ENCODE measurements at places on chromosomes 5 and 9. TPM values are rescaled to one million over a fixed set of nuclear protein-coding genes. Genes with fewer than 3 reads are reported as not detected.
A peak's percentile ranks its signal among the peaks of the same experiment; 100 is the strongest.

LHX3 gene
- not detected for total RNA-seq

HAVCR2 gene
- not detected for total RNA-seq

ARL14EPL gene
- total RNA-seq, result not detected

AQP3 gene
- 1.6 TPM for total RNA-seq

ACTBL2 gene
- not detected for total RNA-seq

DNA sequence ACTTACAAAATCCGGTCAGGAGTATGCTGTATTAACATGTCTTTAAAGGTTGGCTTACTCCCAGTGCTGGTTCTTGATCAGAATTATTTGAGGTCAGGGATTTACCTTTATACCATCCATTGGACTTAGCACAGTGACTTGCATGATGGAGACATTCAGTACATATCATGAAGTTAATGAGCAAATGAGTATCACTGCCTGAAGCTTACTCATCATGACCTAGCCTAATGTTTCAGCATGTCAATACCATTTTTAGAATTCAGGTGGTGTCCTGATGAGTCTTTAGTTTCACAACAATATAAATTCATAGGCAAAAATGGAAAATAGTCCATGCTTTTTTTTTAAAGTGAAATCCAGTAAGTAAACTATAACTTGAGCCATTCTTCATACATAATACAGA, 226.0 kb upstream of the C9orf72 start:
- no peak for DNase-seq
- H3K27me3 ChIP-seq, result no peaks in the 10 kb centered on the region
- no peak overlapping the region for H3K4me3 ChIP-seq
- no peak overlapping the region for H3K27ac ChIP-seq
- H3K36me3 ChIP-seq, result no peaks in the 10 kb centered on the region

DNA sequence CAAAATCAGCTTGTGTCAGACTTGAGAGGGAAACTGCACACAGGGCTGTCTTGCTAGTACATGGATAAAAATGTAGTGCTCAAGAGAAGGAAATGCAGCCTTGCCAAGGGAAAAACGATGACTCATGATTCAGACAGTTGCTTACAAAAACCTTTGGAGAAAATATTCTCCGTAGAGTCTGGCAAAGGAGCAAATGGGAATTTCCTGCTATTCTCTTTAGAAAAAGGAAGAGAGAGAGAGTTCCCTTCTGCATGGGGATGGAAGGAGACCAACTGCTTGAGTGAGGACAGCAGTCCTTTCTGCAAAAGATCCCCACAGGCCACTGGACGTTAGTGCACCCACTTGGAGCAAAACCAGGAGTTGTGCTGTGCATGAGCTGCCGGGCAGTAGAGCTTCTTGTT, 7.6 kb downstream of the IFNB1 start:
- H3K27me3 ChIP-seq, result no peaks in the 10 kb centered on the region
- no peak overlapping the region for H3K4me3 ChIP-seq
- no peaks in the 10 kb centered on the region for H3K4me1 ChIP-seq
- peak; percentile 41 for DNase-seq

- no peak for DNase-seq
- peak overlapping the region; percentile 62 for H3K27ac ChIP-seq
- H3K27me3 ChIP-seq, result no peaks in the 10 kb centered on the region
- H3K36me3 ChIP-seq, result peaks cover 71% of the 10 kb centered on the region
These were observed 5.0 kb downstream of the TARS1 start for GRCh38 chr5:33445798-33446197.

DNA sequence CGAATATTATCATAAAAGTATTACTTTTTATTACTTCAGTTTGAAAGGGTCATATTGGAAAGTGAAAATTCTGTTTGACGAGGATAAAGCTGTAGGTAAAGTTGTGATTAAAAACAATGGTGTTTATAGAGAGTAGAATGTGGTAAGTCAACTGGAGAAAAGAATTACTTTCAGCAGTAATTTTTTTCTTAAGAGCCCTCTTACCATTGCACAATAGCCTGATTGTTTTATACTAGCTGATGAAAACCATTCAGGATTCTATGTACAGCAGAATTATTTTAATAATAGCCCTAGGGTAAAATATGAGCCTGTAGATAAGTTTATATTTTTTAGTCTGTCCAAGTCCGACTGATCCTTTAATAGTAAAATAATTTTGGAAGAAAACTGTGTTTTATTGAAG, 16.6 kb downstream of the CDC42SE2 start:
- H3K4me1 ChIP-seq, result no peaks in the 10 kb centered on the region
- H3K27me3 ChIP-seq, result no peaks in the 10 kb centered on the region
- DNase-seq, result no peak
- no peak overlapping the region for H3K27ac ChIP-seq
- H3K4me3 ChIP-seq, result no peak overlapping the region

- no peaks in the 10 kb centered on the region for H3K4me1 ChIP-seq
- no peak for DNase-seq
- no peak overlapping the region for H3K4me3 ChIP-seq
- no peaks in the 10 kb centered on the region for H3K27me3 ChIP-seq
- peaks cover 4% of the 10 kb centered on the region for H3K36me3 ChIP-seq
These were observed 12.2 kb downstream of the IPO11 start for GRCh38 chr5:62424763-62425162.

DNA sequence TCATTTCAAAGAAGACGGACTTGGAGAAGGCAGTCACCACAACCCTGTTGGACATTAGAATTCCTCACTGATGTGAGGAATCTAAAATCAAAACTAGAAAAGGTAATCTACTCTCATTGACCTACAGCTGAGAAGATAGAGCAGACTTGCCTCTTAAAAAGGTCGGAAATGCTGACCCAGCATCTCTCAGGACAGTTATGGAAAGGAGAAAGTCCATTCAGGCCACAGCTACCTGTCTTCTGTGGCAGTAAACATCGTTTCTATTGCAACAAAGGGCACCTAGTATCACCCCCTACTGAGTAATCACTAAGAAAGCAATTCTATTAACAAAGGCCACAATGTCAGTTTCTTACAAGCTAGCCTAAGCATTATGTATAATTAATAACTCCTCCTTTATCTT, 601.7 kb downstream of the PRELID2 start:
- H3K4me1 ChIP-seq, result peaks cover 3% of the 10 kb centered on the region
- H3K27me3 ChIP-seq, result no peaks in the 10 kb centered on the region
- no peaks in the 10 kb centered on the region for H3K36me3 ChIP-seq
- no peak overlapping the region for H3K27ac ChIP-seq
- DNase-seq, result no peak
- H3K4me3 ChIP-seq, result no peak overlapping the region

DNA sequence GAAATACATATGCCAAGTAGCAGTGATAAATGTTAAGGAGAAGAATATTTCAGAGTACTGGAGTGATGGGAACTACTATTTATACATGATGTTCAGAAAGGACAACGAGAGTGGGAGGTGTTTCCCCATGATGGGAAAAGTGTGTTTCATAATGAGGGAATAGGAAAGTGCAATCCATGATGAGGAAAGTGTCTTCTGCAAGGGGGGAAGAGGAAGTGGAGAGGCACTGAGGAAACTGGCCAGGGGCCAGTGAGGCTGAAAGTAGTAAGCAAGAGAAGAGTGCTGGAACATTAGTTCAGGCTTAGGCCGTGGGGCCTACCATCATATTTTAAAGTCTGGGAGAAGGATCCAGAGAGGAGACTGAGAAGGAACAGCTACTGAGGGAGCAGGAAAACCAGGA, 327.2 kb downstream of the SLF1 start:
- H3K27ac ChIP-seq, result no peak overlapping the region
- H3K36me3 ChIP-seq, result no peaks in the 10 kb centered on the region
- H3K4me3 ChIP-seq, result no peak overlapping the region

DNA sequence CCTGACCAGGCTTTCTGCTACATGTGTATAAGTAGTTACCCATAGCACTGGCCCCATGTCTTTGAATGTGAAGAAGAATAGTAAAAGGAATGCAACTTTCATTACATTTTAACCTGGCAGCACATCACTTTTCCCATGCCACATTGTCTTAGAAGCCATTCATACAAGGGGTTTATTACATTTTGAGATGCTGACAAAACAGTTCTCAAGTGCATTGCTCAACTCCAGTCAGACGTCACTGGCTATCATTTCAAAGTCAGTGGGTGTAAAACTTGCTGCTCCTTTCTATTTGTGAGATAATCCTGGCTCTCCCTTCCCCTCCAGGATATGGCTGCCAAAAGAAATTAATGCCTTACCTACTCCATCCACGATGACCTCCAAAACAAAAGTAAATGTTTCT, 97.0 kb upstream of the VCAN start:
- no peak for DNase-seq
- H3K27ac ChIP-seq, result no peak overlapping the region
- H3K4me3 ChIP-seq, result no peak overlapping the region

DNA sequence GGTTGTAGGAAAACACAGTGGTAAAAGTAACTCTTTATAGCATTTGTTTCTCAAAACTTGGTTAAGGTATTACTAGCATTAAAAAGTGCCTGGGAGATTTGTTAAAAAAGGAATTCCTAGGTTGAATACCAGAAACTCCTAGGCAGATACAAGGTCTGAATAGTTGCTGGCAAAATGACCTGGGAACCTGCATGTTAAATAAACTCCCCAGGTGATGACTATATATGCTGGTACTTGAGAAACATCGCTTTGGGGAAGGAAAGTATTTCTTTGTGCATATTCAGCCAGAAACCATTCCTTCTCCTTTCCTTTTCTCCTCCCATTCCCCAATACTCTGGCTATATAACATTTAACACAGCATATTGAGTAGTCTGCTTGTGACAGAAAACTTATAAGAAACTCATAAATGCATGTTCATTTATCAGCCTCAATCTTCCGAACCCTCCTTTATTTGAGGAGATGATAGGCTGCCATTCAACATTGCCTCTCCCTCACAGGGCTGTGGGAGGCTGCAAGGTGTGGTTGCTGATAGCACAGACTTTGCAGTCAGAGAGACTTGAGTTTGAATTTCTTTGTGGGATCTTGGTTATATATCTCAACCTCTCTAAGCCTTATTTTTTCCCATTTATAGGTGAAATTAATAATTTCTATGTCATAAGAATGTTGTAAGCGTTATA, 28.7 kb downstream of the PCSK1 start:
- no peaks in the 10 kb centered on the region for H3K27me3 ChIP-seq
- no peaks in the 10 kb centered on the region for H3K36me3 ChIP-seq
- H3K4me1 ChIP-seq, result no peaks in the 10 kb centered on the region
- no peak overlapping the region for H3K27ac ChIP-seq
- no peak for DNase-seq
- H3K4me3 ChIP-seq, result no peak overlapping the region

- H3K4me3 ChIP-seq, result no peak within 1 kb of the TSS
- no peaks in the 10 kb centered on the region for H3K27me3 ChIP-seq
- H3K4me1 ChIP-seq, result no peaks in the 10 kb centered on the region
These were observed at the start of the genes BHMT2 and DMGDH for GRCh38 chr5:79069488-79070349. TSS of gene BHMT2 (plus strand) at chr5:79069767. CDS start at chr5:79069783, 16 bp downstream. TSS of gene DMGDH (minus strand) at chr5:79069674. CDS start at chr5:79069620, 54 bp downstream.

GRCh38 chr9:109538346-109538745, 40.2 kb upstream of the PTPN3 start:
- no peak overlapping the region for H3K4me3 ChIP-seq
- no peaks in the 10 kb centered on the region for H3K27me3 ChIP-seq
- H3K27ac ChIP-seq, result no peak overlapping the region
- H3K4me1 ChIP-seq, result no peaks in the 10 kb centered on the region
- no peaks in the 10 kb centered on the region for H3K36me3 ChIP-seq

DNA sequence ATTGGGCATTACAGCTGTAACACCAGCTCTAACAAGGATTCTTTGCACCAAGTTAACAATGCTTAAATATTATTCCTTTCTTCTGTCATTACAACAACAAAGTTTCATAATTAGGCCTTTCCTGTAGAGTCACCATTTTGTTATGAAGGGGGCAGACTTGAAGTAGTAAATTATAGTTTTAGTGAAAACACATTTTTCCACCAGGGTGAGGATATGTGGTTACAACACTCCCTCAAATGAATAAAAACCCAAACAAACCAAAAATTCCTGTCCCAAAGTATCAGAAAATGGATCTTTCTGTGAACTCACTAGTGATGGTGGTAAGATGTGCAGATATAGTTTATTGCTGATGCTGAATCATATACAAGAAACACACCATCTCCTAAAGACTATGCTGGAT, 250.5 kb upstream of the TUT7 start:
- H3K27me3 ChIP-seq, result no peaks in the 10 kb centered on the region
- no peak overlapping the region for H3K27ac ChIP-seq
- H3K36me3 ChIP-seq, result no peaks in the 10 kb centered on the region
- no peak overlapping the region for H3K4me3 ChIP-seq
- DNase-seq, result no peak

DNA sequence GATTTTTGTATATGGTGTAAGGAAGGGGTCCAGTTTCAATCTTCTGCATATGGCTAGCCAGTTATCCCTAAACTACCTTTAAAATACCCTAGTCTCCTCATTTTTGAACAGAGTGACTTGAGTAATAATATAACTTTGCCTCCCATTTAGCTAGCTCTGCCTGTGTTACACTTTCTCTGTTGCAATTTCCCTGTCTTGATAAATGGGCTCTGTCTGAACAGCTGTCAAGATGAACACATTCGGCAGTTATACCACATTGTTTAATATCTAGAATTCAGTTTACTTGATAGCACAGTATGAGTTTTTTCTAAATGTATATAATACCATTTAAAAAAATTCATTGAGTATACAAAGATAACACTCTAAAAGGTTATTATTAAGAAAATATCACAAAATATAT, 562.9 kb upstream of the FTMT start:
- no peaks in the 10 kb centered on the region for H3K27me3 ChIP-seq
- no peak overlapping the region for H3K4me3 ChIP-seq
- no peaks in the 10 kb centered on the region for H3K4me1 ChIP-seq
- H3K27ac ChIP-seq, result no peak overlapping the region

DNA sequence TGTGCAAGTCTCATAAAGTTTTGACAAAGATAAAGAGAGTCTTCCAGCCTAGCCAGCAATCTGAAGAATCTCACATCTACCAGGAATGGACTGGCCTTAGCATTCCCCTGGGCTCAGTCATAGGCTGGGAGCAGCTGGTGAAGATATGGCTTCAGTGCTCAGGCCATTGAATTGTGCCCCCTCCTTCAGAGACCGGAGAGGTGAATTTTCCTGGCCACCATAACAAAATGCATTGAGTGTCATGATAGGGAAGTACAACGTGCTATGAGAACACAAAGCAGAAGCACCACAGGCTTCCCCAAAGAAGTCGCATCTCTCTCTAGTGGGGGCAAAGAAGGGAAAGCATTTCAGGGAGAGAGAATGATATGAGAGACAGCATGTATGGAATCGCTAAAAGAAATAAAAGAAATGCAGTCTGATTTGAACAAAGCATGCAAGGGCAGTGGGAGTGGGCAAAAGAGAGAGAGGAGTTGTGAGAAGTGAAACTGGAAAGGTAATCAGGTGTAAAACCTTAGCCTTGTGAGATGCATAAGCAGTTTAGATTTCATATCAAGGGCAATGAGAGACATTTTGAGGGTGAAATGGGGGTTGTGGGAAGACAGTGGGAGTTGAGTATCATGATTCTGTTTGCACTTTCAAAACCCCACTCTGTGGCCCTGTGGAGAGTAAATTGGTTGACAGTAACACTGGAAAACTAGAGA, 57.1 kb upstream of the NMUR2 start:
- no peak for DNase-seq
- H3K27ac ChIP-seq, result no peak overlapping the region

Data from H9 (cell line).